ENCODE measurements at places on chromosomes 16 and 17.

DNA sequence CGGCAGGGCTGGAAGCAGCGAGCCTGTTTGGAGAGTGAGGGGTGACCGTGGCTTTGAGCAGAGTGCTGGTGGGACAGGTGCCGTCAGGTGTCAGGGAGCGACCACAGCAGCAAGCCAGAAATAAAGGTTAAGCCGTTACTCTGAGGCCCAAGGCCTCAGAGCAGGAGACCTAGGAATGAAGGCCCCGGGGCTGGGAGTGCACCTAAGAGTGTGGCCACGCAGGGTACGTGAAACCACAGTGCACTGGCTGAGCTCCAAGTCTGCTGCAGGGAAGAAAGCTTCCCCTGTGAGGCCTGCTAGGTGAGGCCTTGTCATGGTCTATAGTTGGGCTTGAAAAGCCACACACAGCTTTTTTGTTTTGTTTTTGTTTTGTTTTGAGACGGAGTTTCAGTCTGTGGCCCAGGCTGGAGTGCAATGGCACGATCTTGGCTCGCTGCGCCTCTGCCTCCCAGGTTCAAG, 8.7 kb downstream of the CLUAP1 start:
- DNase-seq: no peak

DNA sequence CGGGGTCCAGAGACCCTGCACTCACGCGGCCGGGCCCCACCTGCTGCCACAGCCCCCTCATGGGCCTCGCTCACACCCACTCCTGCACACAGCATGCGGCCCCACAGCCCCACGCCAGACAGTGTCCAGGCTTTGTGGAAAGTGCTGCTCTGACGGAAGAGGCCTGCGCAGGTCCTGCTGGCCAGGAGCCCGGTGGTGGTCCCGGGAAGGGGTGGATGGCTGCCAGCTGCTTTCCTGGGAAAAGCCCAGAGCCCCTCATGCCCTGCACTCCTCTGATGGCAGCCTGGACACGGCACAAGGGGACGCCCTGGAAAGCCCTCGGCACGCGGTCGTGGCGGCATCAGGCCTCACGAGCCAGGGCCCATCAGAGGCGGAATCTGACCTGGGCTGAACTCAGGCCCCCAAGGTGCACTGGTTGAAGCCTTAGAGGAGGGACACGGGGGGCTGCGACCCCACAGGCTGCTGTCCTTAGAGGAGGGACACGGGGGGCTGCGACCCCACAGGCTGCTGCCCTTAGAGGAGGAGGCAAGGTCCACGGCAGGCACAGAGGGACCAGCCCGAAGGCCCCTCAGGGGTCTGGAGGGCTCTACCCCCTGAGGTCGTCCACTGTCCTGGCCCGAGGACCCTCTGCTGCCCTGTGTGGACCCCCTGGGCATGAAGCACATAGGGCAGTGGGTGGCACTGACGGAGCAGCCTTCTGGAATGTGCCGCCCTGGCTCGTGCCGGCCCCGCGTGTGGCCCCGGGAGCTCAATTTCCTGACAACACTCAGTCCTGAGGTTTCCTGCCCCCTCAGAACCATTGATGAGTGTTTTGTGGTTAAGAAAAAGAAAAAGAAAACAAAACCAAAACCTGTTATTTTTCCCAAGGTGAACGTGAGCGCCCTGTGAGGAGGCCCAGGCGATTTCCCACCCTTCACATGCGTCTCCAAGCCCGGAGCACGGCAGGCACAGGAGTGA, 22.1 kb downstream of the SOX8 start:
- no peak for DNase-seq

- no peak for DNase-seq
These were observed 45.4 kb downstream of the SEC14L1 start for GRCh38 chr17:77186141-77186604.

DNA sequence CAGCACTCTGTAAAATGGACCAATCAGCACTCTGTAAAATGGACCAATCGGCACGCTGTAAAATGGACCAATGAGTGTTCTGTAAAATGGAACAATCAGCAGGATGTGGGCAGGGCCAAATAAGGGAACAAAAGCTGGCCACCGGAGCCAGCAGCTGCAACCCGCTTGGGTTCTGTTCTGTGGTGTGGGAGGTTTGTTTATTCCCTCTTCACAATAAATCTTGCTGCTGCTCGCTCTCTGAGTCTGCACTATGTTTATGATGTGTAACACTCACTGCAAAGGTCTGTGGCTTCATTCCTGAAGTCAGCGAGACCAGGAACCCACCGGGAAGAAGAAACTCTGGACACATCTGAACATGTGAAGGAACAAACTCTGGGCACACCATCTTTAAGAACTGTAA, 20.5 kb downstream of the TMEM100 start:
- DNase-seq: no peak

GRCh38 chr17:57528058-57528451, 217.0 kb downstream of the CCDC182 start:
- peak; percentile 46 for DNase-seq

DNA sequence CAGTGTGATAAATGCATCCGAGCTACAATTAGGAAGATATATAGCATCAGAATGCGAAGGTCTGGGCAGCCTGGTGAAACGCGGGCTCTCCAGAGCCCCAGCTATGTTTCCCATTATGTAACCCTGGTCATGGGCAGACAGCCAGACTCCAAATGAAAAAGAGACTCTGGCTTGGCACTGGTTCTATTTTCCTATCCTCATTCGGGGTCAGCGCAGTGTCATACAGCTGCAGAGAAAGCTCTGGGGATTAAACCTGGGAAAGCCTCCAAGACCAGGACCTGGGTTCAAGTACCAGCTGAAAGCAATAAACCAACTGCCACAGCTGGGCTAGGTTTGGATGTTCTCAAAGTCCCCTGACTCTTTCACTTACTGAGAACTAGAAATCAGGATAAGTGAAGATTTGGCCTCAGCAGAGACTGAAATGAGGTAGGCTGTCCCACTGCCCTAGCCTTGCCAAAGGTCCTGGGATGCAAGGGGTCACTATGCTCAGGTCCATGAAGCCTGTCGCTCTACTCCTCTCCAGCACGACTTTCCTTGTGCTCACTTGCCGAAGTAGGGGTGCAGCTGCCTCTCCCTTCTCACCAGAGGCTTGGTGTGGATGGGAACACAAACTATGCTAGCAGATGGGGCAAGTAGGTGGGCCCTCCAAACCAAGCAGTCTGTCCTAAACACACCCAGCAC, 123.8 kb downstream of the SMG6 start:
- peak; percentile 67 for DNase-seq

DNA sequence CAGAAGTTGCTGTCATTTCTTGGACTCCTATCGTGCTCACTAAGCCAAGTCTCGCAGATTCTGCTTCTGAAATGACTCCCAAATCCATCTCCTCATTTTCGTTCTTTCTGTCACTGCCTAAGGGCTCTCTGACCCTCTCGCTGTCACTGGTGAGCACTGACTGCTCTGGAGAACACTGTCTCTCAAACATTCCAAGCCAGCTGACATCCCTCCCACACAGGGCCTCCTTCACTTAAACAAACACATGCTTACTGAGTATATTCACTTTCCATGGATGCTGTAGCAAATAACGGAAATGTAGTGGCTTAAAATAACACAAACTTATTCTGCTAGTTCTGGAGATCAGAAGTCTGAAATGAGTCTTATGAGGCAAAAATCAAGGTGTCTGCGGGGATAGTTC, 18.8 kb downstream of the CACNG1 start:
- no peak for DNase-seq

DNA sequence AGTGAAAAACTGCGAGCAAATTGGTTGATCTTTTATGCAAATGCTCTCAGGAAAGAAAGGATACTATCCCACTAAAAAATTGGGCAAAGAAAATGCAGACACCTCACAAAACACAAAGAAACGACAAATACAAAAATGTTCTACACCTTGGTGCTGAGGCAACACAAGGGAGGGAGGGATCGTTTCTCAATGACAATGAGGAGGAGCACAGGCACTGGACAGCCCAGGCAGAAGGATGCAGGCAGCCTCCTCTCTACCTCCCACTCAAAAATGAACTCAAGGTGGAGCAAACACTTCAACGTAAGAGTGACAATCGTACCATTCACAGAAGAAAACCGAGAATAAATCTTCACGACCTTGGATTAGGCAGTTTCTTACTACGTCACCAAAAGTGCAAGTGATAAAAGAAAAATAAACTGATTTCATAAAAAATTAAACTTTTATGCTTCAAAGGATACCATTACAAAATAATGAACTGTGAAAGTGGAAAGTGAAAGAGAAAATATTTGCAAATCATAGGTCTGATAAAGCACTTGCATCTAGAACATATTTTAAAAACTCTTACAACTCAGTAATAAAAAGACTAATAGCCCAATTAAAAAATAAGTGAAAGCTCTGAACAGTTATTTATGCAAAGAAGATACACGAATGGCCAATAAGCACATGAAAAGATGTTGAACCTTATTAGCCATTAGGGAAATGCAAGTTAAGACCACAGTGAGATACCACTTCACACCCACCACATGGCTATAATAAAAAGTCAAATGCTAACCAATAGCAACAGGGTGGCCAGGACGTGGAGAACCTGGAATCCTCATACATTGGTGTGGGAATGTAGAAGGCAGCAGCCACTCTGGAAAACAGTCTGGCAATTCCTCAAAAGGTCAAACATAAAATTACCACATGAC, 80.8 kb upstream of the TRAP1 start:
- no peak for DNase-seq

- no peak for DNase-seq
These were observed 154.0 kb upstream of the SDK2 start for GRCh38 chr17:73798111-73798748.
